ENCODE measurements at places on chromosomes 16 and 17.

- DNase-seq = no peak
Measured at GRCh38 chr16:83356986-83357385, 450.8 kb upstream of the HSBP1 start.

DNA sequence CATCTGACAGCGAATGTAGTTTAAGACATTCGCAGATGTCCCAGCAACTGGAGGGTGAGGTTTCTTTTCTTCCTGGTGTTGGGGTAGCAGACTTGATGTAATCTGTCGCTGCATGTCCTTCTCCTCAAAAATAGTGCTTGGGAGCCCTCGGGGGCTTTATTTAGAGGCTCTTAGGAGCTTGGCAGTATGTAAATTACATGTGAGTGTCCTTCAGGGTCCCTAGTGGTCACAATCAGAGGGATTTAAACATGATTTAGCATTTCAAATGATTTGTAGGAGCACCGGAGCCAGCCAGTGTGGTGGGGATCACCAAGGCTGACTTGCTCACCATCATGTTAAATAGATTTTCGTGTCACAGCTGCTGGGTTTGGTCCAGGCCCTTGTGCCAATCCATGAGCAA lies 8.8 kb upstream of the SALL1 start:
- DNase-seq = no peak

- DNase-seq = no peak
Measured at GRCh38 chr17:61010661-61011170, 333.1 kb downstream of the BCAS3 start.

DNA sequence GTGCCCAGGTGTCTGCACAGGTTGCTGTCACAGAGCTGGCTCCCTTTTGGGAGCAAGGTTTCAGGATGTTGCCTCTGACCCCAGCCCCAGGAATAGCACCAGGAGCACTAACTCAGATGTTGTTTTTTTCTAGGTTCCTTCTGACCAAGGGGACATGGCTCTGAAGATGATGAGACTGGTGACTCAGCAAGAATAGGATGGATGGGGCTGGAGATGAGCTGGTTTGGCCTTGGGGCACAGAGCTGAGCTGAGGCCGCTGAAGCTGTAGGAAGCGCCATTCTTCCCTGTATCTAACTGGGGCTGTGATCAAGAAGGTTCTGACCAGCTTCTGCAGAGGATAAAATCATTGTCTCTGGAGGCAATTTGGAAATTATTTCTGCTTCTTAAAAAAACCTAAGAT lies 28.1 kb downstream of the SCPEP1 start:
- no peak for DNase-seq

- peak; percentile 22 for DNase-seq
Measured at GRCh38 chr17:59329176-59330052, 2.0 kb upstream of the YPEL2 start.

DNA sequence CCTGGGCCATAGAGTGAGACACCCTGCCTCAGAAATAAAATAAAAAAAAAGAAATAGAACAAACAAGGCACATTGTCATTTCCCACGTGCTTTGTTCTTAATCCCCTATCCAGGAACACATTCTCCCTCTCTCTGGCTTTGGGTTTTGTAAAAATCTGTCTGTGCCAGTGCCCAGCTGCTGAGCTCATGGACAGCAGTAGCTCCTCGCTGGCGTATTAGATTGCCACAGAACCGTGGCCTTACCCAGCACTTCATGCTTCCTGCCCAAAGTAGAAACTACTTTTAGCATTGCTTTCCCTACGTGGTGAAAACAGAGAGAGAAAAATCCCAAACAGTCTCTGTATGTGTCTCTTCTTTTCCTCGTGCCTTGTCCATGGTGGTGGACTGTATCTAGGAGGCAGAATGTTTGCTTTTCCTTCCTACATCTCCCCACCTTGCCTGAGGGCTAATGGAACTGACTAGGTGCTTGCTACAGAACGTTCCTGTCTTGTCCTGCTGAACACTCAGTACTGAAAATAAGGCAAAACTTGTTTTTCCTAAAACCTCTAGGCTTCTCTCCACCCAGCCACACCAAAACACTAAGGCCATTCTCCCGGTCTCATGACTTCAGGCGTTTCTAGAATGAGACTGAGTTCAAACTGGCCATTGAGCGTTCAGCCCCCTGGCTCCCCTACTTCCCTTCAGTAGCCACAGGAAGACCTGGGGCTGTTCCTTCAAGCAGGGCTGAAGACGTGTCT lies 26.1 kb downstream of the MNT start:
- DNase-seq = no peak

DNA sequence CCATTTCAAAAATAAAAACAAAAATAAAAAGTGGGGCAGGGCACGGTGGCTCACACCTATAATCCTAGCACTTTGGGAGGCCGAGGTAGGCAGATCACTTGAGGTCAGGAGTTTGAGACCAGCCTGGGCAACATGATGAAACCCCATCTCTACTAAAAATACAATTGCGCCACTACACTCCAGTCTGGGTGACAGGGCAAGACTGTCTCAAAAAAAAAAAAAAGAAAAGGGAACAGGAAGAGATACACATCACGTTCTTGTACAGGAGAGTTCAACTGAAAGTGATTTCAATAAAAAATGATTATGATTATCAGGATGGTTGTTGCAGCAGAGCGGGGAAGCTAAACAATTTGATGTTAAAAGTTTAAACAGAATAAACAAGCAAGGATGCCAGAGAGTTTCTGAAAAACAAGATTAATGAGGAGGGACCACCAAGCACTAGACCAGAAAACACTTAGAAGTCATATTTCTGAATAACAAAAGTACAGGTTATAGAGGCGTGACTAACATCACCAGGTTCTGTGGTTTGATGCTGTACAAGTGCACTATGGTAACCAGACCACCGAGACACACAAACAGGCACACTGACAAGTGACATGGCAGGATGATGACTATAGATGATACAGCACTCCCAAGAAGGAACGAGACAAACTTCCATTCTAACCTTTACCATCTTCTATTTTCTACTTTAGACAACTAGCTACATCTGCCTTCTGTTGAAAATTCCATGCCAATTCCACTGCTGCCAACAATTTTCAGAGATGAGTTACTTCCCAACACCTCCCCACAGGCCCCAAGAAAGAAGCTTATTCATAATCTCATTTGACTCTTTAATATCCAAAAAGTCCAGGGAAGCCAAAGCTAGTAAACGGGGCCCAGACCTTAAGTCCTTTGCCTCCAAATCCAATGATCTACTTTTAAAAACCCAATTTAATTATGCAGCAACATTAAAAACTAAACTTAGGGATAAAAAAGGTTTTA lies 11.8 kb downstream of the DNAJA2 start:
- DNase-seq = peak; percentile 21

- no peak for DNase-seq
Measured at GRCh38 chr16:81241706-81242105, 3.2 kb downstream of the BCO1 start.

- no peak for DNase-seq
Measured at GRCh38 chr16:71676236-71676635, 48.3 kb downstream of the PHLPP2 start.

GRCh38 chr16:78045865-78046581 lies 23.7 kb downstream of the CLEC3A start:
- DNase-seq = peak; percentile 27

GRCh38 chr16:85303354-85303883 lies 191.1 kb upstream of the CIBAR2 start:
- peak; percentile 66 for DNase-seq

- DNase-seq = no peak
Measured at GRCh38 chr17:39972271-39972670, 8.3 kb upstream of the PSMD3 start.

DNA sequence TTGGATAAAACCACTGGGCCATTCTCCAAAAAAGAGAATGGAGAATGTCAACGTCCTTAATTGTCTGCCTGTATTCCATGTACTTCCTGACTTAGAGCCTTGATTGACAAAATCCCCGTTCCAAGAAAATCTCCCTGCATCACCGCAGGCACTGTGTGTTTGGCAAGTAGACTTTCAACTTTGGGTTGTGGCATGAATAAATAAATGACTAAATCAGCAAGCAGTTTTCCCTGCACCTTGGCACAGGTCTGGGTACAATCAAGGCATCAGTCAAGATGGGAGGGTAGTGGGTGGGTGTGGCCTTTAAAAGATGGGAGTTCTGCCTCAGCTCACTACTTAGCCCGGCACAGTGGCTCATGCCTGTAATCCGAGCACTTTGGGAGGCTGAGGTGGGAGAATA lies 248.5 kb upstream of the RPL38 start:
- no peak for DNase-seq

DNA sequence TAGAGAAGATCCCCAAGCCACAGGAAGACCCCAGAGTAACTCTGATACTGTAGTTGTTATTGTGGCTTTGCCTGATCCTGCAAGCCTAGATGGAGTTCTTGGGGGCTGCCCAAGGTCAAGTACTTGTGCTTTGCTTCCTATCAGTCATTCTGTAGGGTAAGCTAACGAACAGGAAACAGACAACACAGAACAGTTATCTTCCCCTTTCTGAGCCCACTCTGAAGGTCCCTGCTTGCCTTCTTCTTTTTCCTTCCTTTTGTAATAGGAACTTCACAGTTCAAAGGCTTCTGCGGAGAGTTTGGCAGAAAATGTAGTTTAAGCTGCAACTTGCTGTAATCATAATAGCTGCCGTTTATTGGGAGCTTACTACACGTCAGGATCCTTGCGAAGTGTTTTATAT lies 494.1 kb upstream of the ERCC4 start:
- no peak for DNase-seq

GRCh38 chr16:46899443-46900143 lies 15.4 kb downstream of the GPT2 start:
- no peak for DNase-seq

- DNase-seq = peak; percentile 89
Measured at GRCh38 chr16:30874821-30875717, 18.8 kb downstream of the BCL7C start.

GRCh38 chr16:57721356-57722209 lies 14.0 kb upstream of the KATNB1 start:
- DNase-seq = no peak

DNA sequence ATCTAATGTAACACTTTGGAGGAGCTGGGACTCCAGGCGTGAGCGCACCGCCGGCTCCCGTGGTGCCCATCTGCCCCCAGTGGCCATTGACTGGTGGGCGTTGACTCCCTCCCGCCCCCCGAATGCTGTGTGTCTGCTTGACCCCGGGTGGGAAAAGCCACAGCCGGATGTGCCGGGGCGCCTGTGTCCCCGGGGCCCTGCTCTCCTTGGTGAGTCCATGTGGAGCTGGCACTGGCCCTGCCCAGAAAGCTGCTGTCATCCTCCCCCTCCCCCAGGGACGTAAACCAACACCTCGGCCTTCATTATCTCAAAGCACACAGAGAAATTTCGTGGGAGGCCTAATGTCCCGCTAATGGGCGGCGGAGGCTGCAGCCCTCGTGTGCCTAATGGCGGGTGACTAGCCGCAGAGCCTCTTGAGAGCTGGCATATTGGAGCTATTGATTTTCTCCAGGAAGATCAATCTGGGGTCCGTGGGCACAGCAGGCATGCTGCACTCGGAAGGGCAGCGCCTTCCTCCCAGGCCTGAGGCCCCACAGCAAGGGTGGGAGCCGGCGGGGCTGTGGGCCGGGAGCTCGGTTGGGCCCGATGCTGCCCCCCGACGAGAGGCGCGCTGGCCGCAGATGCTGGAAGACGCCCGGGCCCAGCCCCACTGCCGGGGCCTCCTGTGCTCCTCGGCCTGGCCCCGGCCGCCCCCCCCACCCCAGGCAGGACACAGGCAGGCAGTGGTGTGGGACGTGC lies 4.0 kb upstream of the PERCC1 start:
- DNase-seq = no peak

DNA sequence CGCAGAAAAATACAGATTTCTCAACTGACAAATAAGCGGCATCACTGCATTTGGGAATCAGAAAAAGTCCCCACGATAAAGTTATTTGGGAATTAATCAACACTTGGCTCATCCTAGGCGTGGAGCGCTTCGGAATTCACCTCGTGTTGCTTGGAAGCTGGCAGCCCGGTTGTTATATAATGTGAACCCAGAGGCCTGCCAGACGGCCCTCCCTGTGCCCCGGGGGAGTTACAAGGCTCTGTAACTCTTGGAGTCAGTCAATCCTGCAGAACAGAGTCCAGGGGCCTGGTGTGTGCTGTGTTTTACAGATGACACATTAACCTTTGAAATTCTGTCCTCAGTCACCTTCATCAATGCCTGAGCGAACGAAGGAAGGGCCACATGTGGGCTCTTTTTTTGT lies 111.1 kb downstream of the PITPNC1 start:
- no peak for DNase-seq

GRCh38 chr17:7262935-7263800 lies 890 bp upstream of the CLDN7 start:
- DNase-seq = no peak

- DNase-seq = no peak
Measured at GRCh38 chr16:1745900-1746692, 25.2 kb downstream of the NME3 start.

DNA sequence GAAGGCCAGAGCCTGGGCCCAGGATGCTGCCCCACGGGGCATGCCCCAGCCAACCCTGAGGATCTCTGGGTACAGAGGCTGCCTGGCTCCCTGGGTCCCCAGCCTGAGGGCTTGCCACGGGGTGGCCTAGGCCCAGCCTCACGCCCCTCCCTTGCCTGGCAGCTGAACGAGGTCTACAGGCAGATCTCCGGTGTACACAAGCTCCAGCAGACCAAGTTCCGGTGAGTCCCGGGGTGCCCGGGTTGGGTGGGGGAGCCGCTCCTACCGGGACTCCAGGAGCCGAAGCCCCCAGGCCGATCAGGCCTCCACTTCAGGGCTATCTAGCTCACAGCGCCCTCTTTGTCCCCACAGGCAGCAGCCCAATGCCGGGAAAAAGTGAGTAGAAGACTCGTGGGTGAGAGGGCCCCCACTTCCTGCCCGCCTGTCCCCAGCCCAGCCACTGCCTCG lies 19.4 kb downstream of the ITGB4 start:
- no peak for DNase-seq

DNA sequence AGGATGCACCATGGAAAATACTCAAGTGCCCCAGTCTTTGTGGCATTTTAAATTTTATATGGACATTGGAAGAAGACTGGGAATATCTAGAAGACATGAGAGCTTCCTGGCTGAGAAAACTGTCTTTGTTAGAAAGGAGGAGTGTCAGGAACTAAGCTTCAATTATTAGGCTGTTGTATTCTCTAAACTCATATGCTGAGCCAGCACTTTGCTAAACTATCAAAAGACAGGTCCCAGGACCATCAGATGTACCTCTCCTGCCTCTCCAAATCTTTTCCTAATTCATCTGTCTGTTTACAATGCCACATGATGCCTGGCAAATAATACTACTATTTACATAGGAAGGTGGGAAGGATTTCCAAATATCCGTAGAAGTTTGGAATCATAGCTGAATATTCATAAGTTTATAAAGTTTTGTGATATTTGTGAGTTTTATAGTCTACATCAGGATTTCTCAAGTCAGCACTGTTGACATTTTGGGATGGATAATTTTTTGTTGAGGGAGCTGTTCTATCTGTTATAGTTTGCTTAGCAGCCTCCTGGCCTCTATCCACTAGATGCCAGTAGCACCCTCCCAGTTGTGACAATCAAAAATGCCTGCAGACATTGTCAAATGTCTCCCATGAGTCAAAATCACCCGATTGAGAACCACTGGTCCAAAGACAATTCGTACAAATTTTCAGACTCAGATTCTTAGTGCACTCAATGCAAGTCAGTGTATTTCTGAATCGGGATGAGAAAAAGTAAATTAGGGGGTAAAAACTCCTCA lies 61.2 kb upstream of the NETO2 start:
- DNase-seq = no peak

- no peak for DNase-seq
Measured at GRCh38 chr17:17873450-17873991, 36.7 kb upstream of the SREBF1 start.

GRCh38 chr16:31274831-31275816 lies 15.3 kb downstream of the ITGAM start:
- no peak for DNase-seq

- DNase-seq = no peak
Measured at GRCh38 chr17:28193241-28193640, 125.8 kb upstream of the TMEM97 start.

All from stimulated activated CD8-positive, alpha-beta memory T cell treated with anti-CD3 and anti-CD28 coated beads, Interleukin-2, amount 100 ng/mL, for 48 hours (primary cell).